ENCODE measurements at places on chromosomes 4 and X.

- DNase-seq: no peak
Observed at GRCh38 chr4:168306476-168306875, 12.1 kb downstream of the DDX60 start.

GRCh38 chrX:2572740-2573139 lies 72.0 kb upstream of the DHRSX start:
- DNase-seq: no peak

DNA sequence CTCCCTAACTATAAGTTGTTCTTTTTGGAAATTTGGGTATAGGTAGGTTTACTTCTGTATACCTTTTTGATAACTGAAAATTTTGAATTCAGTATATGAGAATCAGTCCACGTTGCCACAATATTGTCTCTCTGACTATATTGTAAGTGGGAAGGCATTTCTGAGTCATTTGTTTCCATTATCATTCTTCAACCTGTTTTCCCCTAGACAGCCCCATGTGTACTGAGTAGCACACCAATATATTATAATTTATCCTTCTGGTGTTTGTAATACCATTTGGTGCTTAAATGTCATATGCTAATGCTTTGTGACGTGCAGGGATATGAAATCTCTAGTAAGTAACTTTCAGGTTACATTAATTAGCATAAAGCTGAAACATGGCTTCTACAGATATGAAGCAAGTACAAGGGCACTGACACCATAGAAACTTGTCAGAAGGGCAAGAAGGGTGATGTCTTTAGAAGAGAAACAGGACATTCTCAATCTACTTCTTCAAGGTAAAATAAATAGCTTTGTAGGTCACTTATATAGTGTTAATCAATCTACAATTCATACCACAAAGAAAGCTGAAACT lies 27.7 kb downstream of the PAK3 start:
- no peak for DNase-seq

DNA sequence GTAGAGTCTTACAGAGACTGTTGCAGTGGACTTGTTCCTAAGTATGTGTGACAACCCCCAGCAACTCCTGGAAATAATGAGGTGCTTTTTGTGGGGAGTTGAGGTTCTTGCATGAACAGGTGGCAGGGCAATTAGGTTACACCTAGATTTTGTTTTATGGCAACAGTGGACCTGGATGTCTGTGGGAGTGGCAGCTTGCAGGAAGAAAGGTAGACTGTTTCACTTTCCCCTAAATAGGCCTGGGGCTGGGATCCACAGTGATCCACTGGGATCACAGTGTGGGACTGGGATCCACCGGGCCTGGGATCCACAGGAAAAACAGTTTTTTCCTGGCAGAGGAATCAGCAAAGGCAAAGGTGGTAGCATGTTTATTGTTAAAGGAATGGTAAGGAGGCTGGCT lies 18.3 kb upstream of the USP9X start:
- no peak for DNase-seq

DNA sequence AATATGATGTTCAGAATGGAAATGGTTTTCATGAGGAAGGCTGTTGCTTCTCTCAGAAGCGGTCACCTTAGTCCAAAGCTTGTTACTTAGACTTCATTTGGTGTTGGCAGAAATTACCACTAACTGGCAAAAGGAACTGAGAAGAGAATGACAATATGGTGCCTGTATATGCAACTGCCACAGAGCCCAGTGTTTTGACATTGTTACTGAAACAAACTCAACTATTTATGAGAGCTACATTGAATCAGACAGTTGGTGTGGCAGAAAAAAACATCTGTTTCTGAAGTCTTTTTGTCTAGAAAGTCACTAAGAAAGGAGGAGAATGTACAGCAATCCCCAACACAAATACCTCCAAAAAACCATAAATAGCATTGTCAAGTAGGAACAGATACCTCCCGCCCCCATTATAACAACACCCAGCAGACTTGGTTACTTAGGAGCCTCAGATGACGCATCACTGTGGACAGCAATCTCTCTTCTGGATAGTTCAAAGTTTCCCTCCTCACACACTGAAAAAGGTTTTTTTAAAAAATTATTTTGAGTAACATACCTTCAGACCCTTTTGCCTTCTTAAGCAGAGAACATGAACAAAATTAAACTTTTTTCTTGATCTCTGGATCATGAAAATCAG lies 92.2 kb downstream of the MAML3 start:
- no peak for DNase-seq

DNA sequence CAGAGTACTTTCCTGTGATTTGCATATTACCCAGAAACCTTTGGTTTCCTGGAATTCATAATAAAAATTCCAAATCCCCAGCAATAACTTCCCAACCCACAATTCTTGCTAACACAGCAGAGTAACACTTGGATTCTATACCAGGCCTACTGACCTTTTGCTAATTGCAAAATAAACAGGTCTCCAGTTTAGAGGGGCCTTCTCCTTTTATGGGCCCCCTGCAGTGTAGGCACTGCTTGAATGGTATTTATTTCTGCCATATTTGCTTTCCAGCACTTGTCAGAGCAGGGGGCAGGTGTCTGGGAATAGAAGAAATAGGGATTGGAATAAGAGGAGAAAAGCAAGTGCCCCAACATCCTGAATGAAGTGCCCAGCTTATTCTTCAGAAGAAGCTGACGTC lies 25.3 kb upstream of the GPC3 start:
- no peak for DNase-seq

DNA sequence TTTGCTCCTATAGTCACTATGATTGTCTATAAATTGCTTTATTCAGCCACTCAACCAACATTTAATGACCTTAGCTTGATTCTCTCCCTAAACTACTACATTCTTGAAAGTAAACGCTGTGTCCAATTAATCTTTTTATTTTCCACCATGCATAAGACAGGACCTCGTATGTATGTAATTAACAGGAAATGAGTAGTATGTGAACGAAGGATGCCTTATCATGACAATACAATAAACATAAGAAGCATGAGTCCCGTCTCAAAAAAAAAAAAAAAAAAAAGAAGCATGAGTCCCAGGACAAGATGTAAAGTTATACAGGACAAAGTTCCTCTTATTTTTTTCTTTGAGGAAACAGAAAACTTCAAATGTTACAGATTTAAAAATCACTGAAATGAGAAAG lies 92.5 kb downstream of the PPP3CA start:
- DNase-seq: no peak

DNA sequence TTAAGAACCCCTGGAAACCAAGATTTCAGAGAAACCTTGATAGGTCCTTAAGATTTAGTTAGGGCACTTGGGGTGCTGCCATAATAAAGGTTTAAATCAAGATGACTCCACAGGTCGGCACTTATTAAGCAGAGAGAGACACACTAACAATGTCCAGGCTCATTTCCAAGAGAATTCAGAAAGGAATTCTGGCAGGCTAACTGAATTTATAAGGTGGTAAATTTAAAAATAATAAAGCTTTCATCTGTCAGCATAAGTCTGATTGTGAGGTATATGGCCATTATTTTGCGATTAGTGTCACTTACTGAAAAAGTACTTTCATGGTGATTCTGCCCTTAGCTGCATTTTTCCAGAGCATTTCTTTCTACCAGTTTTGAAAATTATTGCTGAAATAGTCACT lies 472.7 kb downstream of the ARAP2 start:
- no peak for DNase-seq

- DNase-seq: no peak
Observed at GRCh38 chrX:133698298-133698697, 283.0 kb upstream of the GPC4 start.

- DNase-seq: no peak
Observed at GRCh38 chrX:143165778-143166177, 140.1 kb downstream of the SPANXN4 start.

DNA sequence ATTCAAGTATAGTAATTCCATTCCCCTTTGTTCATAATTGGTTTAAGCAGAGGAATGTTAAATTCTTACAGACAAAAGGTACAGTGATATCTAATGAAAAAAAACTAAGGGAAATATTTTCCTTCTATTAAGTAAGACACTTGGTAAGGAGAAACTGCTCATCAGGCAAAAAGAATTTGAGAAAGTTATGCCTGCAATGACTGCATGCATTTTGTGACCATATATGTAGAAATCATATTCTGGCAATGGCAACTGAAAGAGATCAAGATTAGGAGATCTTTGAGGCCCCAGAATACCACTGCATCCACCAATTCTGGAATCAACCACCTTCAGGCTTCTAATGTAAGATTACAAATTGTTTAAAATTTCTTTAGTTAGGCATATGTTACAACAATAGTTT lies 364.8 kb downstream of the PCDH10 start:
- DNase-seq: no peak
